ENCODE measurements at places on chromosomes 2 and 18.

- no peak for DNase-seq
These were observed 30.5 kb upstream of the MAL start for GRCh38 chr2:94994914-94995552.

DNA sequence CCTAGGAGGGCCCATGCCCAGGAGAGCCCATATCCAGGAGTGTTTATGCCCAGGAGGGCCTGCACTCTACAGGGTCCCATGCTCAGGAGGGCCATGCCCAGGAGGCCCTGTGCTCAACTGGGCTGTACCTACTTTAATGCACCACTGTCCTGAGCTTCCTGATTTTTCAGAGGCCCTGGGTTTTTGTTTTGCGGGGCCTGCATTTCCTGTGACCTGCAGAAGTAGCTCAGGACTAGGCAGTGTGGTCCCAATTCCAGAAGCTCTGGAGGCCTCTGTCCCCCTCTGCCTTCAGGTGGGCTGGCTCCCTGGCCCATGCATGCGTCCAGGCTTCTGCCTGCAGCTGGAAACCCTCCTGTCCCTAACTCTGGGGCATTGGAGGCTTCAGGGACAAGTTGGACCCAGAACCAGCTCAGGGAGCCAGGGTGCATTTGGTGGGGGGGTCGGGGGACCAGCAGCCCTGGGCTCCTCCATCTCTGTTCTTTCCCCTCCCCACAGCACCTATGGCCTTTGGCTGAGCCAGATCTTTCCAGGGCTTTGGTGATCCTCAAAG is 10.8 kb downstream of the GPR35 start:
- no peak for DNase-seq

DNA sequence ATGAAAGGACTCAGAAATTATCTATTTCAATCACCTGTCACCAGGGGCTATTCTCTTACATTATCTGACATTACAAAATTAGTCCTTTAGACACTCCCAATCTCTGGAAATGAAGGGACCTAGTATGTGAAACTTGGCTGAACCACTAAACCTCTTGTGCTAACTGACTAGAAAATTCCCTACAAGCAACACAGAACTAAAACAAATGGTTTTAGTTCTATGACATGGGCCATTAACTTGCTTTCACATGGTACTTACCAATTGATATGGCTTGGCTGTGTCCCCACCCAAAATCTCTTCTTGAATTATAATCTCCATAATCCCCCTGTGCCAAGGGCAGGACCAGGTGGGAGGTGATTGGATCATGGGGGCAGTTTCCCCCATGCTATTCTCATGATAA is 16.6 kb downstream of the SERPINE2 start:
- no peak for DNase-seq

- DNase-seq: no peak
These were observed 18.6 kb upstream of the NARS1 start for GRCh38 chr18:57640236-57640635.

DNA sequence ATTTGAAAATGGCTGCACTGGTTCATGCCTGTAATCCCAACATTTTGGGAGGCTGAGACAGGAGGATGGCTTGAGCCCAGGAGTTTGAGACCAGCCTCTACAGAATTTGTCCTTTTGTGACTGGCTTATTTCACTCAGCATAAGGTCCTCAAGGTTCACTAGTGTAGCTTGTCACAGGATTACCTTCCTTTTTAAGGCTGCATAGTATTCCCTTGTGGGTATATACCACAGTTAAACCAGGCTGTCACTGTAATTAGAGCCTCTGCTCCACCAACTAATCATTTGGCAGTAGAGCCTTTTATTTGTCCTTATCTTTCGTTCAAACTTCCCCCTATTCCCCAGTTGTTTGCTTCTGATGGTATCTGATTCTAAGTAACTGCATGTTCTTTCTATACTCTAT is 50.4 kb upstream of the SELENOI start:
- no peak for DNase-seq

DNA sequence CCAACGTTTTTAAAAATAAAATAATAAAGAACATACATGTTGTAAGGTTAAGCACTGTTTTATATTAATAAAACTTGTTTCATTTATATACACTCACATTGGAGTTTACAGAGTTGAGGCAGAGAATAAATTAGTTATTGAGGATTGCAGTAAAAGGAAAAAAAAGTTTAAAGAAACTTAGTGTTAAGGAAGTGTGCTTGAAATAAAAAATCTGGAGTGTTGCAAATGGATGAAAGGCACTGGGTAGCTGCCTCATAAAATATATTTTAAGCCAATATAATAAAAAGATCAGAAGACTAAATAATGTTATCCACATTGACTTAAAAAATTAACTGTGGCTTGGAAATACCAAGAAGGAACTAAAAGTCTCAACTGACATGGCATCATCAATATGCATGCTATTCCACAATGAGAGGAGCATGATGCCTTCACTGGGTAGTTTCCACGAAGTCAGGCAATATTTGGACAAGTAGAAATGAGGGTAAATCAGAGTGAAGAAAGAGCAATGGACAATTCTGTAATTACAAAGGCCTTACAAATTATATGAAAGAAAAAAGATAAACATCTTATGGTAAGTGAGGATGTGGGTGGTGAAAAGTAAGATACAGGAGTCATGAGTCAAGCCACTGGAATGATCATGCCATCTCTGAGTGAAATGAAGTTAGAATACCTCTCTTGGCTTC is 2.5 kb downstream of the GALNT3 start:
- DNase-seq: no peak

GRCh38 chr2:111898703-111899514 is 502 bp downstream of the MERTK start:
- DNase-seq: no peak

GRCh38 chr18:79515944-79516351 is 120.2 kb downstream of the NFATC1 start:
- no peak for DNase-seq

DNA sequence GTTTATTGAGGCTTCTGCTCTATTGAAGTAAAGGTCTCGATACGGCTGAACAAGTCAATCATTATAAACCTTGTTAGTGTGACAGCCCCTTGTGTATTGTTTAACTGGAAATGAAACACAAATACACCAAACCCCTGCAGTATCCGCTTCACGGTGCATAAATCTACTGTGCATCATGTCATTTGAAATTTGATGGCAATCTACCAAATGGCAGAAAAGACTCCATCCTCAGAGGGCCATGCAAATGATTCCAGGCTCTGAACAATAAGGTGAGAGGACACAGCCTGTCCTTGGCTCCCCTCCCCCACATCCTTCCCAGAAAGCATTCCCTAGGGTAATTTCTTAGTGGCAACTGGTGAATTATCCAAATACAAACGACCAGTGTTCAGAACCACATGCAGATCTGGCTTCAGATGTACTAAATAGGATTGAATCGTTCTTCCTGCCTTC is 80.6 kb downstream of the ADCYAP1 start:
- DNase-seq: no peak

Measured in brain pericyte (primary cell).